ENCODE measurements at places on chromosomes 7 and 10.

- DNase-seq, result peak; percentile 44
Measured at GRCh38 chr10:90087197-90088023, 386.0 kb downstream of the KIF20B start.

DNA sequence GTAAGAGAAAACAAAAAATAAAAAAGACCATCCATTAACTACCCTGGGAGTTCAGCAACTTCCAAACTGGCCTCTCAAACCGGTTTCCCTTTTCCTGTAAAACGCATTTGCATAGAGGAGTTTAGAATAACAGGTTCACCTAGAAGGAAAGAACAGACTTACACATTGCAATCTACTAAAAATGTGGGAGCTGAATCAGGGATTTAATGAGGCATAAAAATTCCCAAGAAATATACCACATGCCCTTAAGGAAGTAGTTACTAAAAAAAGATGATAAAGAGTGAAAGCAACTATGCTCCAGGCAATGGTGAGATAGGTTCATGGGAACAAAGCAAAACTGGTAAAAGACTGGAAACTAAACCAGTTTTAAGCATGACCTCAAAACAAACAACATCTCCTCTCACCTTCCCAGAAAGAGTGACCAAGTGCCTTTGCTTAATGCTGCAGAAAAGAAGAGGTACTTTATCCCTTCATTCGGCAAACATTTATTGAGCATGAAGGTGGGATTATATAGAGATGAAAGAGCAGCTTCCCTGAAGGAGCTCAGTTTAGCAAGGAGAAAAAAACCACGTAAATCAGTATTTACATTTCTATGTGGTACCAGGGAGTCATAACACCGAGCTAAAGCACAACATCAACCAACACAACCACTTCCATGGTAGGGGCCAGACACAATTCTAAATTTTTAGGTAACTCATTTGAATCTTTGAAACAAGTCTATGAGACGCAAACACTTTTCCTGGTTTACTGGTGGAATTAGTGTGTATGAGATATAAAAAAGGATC is 152.8 kb downstream of the SGMS1 start:
- DNase-seq, result no peak

- no peak for DNase-seq
Measured at GRCh38 chr10:71059054-71059818, 153.1 kb upstream of the UNC5B start.

GRCh38 chr10:89120931-89121763 is 86.0 kb downstream of the CH25H start:
- no peak for DNase-seq

Data from KBM-7 (cell line).